ENCODE measurements at places on chromosomes 2 and 18. TPM values are rescaled to one million over a fixed set of nuclear protein-coding genes. Genes with fewer than 3 reads are reported as not detected.
A peak's percentile ranks its signal among the peaks of the same experiment; 100 is the strongest.

DNA sequence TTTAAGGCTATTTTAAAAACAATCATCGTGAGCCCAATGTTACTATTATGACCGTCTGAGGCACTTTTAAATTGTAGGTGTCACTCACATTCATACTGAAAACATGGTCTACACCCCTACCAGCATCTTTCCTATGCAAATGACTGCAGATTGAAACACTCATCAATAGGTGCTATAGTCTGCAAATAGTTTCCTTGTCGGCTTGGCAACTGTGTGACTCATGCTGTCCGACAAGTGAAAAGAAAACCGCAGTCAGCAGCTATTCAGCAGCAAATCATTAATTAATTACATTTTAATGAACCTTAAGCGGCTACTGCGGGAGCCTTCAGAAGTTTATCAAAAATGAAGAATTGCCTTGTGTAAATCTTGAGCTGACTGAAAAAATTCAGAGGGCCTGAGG lies 134.4 kb downstream of the FIGN start:
- peak; percentile 42 for DNase-seq

DNA sequence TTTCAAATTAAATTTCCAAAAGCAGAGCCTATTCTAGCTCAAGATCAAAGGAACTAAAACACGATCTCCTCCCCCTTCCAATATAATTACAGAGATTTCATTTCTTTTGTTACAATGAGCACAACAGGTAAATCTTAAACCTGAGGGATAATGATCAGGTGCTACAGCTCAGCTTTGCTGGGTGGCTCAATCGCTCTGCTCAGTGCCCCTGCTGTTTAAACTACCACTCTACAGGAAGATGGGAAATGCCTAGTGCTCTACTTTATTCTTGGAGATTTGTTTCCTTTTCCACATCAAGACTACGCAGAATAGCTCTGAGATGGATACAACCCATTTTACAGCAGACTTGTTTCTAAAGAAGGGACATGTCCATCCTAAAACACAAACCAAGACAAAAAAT lies 162.3 kb downstream of the TCF4 start:
- DNase-seq, result no peak

DNA sequence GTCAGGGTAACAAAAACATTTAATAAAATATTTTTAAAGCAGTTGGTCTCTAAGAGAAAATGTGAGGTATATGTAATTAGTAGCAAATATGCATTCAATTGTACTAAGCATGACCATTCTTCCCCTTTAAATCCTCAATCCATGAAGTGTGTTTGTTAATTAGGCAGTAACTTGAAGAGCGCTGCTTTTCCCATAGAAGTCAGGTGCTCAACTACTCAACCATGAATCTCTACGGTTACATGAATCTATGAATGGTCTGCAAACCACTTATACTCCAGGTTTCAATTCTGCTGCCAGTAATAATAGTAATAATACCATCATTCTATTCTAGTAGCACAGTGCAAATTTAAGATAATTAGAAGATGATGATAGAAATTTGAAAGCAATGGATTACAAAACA lies 55.8 kb downstream of the SLC8A1 start:
- no peak for DNase-seq

- no peak for DNase-seq
Measured at GRCh38 chr18:53056064-53056463, 716.1 kb downstream of the DCC start.

GRCh38 chr2:25032901-25033300 lies 9.0 kb upstream of the EFR3B start:
- no peak for DNase-seq

DNA sequence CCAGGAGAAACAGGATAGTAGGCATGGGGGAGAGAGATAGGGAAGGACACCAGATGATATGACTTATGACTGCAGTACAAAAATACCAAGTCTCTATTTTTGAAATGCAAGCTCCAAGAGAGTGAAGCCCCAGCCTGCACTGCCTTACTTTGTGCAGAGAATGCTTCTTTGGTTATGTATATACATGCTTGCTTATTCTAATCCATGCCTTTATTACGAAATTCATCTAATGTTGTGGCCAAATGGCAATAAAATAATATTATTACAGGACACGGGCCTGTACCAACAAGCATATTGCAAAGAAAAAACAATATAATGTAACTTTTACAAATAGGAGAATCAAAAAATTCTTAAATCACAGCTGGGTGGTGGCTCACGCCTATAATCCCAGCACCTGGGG lies 110.8 kb downstream of the BCL11A start:
- DNase-seq, result no peak

- no peak for DNase-seq
Measured at GRCh38 chr2:59754011-59754735, 799.3 kb downstream of the BCL11A start.

- DNase-seq, result no peak
Measured at GRCh38 chr2:121260370-121261154, 24.4 kb downstream of the TFCP2L1 start.

- DNase-seq, result peak; percentile 36
Measured at GRCh38 chr18:49041435-49042245, 90.9 kb upstream of the SMAD7 start.

GRCh38 chr2:47297767-47298425 lies 105.1 kb upstream of the MSH2 start:
- DNase-seq, result no peak

DNA sequence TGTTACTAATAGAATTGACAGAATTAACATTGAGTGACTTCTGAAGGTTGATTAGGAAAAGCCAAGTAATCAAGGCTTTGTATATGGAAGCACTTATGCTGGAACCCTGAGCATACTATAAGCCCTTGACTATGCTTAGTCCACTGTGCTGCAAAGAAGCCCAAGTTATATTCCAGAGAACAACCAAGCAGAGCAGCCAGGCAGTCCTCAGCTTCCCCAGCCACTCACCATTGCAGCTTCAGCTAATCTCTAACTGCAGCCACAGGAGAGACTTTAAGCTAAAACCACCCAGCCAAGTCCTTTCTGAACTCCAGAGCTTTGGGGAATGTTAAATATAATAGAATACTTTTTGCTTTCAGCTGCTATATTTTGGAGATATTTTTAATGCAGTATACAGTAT lies 164.4 kb upstream of the VWC2L start:
- no peak for DNase-seq

DNA sequence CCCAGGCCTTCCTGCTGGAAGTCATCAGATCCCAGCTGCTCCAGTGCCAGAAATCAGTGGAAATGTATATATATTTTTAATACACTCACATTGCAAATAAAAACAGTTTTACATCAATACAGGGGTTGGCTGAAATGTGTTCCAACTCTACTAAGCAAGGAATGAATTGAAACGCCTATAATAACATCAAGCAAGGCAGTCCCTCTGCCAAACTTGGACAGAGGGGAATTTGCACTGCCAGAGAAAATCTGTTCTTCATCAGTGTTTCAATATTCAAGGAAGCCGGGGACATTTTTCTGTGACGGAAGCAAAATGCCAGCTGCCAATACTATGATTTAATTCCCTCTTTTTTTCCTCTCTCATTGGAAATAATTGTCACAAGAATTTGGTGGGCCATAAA lies 335.3 kb downstream of the TNS1 start:
- no peak for DNase-seq

Gene ERBB4
- total RNA-seq, result 0.79 TPM

Gene ANKRD53
- not detected for total RNA-seq

Gene ANTXR1
- 57.0 TPM for total RNA-seq

Data from A172 (cell line).